ENCODE measurements at places on chromosomes 6 and 20.
A peak's percentile ranks its signal among the peaks of the same experiment; 100 is the strongest.

GRCh38 chr6:129890164-129890563, 29.0 kb upstream of the TMEM244 start:
- DNase-seq, result no peak

DNA sequence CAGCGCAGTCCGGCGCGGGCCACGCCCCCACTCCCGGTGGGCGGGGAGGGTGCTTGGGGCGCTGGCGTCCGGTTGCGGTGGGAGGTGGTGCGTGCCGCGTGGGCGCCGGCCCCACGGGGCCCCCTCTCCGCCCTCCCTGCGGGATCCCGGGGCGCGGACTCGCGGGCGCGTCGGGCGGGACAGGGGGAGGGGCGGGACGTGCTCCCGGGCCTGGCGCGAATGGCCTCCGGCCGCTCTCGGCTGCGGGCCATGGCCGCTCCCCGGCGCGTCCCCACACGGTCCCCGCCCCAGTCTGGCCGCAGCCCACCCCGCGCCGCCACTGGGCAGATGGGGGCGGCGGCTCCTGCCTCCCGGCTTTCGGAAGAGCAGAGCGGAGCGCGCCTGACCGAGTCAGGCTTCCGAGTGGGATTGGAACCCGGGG, 771 bp upstream of the PPP1R3G start:
- DNase-seq, result no peak

- DNase-seq, result no peak
Observed at GRCh38 chr20:38809942-38810341, 4.4 kb downstream of the PPP1R16B start.

GRCh38 chr6:163661272-163661671, 246.8 kb downstream of the QKI start:
- no peak for DNase-seq

GRCh38 chr6:107534571-107535141, 44.7 kb downstream of the SOBP start:
- DNase-seq, result no peak

DNA sequence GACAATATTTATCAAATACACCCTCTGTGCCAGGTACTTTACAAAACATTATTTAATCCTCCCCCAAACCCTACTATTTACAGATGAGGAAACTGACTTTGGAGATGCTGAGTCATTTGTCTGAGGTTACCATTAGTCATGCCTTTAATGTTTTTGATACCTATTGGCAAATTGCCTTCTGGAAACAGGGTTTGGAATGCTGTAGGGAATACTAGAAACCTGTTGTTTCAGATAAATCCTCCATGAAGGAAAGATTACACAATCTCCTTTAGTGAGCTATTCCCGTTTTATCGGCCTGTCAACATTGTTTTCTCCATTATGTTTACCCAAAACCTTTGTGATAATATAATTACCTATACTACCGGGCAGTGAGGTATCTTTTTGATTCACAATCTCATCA, 93.6 kb upstream of the ADGRF1 start:
- DNase-seq, result peak; percentile 34

GRCh38 chr20:3864518-3864917, 17.9 kb downstream of the MAVS start:
- DNase-seq, result no peak

GRCh38 chr20:63152322-63153253, 63.3 kb downstream of the YTHDF1 start:
- DNase-seq, result no peak

GRCh38 chr6:166313255-166314070, 5.3 kb upstream of the PRR18 start:
- peak; percentile 4 for DNase-seq

- no peak for DNase-seq
Observed at GRCh38 chr20:45959956-45960630, 11.9 kb downstream of the ZNF335 start.

DNA sequence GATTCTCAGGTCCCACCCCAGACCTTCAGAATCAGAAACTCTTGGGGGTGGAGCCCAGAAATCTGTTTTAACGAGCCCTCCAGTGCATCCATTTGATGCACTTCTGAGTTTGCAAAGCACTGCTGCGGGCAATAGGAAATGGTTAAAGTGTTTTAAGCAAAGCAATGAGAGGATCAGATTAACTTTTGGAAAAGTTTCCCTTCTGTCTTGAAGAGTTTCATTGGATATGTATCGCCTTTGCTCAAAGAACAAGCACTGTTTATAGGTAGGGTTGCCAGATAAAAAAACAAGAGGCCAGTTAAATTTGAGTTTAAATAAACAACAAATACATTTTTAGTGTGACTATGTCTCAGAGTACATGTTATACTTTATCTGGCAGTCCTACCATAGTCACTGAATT, 226.0 kb downstream of the BMP7 start:
- no peak for DNase-seq

DNA sequence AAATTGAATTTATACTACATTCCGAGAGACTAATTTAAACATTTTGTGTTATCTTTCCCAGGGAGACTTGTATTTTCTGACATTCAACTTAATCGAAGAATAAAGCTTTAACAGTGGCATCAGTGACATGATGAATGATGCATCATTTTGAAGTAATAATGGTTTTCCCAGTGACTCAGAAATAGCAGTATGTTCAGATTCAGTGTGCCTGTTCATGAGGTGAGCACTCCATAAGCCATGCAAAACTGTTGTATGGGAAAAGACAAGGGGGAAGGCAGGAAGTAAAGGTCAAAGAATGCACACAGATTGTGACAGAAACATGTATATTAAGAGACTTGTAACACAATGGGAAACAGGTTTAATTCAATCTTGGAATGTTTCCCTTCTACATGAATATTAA, 1348.2 kb upstream of the GJE1 start:
- DNase-seq, result no peak

DNA sequence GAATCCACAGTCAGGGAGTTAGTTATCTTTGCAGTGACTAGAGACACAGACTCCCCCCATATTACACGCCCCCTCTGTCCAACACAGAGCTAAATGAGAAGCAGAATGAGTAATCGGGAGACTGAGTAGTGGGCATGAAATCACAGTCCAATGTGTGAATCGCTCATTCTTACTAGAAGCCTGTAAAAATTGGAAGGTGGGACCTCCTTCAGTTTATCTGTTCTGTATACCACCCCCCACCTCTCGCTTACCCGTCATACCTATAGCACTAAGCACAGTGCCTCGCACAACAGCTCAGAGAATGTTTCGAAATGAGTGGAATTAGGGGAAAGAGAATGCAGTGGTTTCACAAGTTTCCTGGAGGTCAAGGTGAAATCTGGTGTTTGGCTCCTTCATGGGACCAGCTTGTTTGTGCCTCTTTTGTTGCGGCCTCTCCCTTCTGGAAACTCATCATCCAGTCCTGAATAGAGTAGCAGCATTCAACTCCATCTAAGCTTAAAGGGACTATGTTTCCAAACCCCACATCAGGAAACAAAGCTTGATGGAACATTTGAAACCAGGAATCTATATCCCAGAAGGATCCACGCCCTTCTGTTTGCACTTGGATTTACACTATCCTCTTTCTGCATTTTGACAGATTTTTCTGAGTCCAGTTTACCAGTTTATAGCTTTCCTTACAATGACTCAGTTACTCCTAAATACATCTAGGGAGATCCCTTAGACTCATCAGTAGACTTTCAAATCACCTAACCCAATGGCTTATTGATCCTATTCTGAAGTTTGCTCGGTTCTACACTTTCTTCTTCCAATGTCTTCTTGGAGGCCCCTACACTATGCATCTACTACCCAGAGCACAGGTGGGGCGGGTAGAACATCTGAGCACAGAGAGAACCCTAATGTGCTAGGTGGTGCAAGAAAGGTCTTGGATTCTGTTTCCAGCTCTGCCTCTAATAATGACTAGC, 59.2 kb upstream of the PIM1 start:
- no peak for DNase-seq

- DNase-seq, result no peak
Observed at GRCh38 chr6:118712969-118713368, 61.6 kb upstream of the CEP85L start.

- DNase-seq, result no peak
Observed at GRCh38 chr6:35181308-35181932, 32.3 kb upstream of the SCUBE3 start.

DNA sequence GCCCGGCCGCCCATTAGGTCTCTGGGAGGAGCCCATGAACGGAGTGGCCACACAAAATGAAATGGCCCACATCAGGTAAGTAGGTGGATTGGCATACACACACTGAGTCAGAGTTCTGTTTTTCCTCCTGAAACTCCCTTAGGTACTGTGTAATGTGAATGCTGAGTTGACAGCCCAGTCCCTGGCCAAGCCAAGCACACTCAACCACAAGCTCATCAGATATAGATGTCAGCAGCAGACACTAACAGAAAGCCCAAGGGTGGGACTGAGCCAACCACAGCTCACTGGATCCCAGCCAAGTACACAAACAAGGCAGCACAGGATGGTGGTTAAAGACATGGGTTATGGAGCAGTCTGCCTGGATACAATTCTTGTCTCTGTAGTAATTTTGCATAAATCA, 403.4 kb downstream of the GJA1 start:
- no peak for DNase-seq

GRCh38 chr6:38524436-38525145, 115.1 kb downstream of the BTBD9 start:
- no peak for DNase-seq

DNA sequence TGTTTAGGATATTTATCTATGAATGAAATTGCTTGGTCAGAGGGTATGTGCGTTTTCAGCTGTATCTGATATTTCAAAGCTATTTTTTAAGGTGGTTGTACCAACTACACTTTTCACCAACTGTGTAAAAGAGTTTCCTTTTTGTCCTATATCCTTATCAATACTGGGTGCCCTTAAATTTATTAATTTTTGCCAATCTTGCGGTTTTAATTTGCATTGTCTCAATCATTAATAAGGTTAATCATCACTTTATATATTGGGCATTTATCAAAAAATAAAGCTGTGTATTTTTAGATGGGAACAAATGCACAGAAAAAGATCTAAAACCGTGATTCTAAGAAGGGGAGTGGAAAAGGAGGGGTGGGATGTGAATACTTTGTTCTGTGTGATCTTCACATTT, 66.7 kb upstream of the SALL4 start:
- no peak for DNase-seq

- DNase-seq, result no peak
Observed at GRCh38 chr20:21809961-21810523, 104.6 kb downstream of the PAX1 start.

DNA sequence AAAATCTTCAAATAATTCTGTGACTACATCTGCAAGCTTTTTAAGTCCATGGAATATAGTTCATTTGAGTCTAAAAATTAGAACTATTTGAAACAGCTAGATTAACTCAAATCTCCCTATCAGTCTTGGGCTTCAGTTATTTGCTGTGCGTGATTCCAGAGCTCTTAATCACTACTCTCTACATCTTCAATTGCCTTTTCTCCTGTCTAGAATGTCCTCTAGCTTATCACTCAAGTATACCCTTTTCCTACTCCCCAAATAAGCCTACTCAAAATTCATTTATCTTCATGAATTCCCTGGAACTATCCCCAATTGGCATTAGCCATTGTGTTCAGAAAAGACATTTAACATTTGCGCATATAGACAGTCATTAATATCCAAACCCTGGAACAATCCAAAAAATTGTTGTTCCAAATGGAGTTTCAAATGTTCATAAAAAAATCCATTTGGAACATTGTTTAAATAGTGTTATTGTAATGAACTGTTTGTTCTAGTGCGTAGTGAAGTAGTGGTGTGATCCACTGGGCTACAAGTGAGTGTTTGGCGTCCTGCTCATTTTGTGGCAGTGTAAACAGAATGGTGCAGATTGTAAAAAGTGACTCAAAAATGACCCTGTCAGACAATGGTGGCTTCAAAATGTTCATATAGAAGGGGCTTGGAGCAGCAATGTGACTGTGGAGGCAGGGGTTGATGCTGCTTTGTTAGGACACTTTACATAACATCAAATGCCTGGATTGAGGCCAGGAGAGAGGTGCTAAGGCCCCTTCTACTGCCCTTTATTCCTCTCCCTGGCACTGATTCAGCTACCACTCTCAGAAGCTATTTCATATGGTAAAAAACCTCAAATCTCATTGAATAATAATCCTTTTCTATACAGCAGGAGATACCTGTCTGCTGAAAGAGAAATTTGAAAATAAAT, 122.3 kb downstream of the KIF6 start:
- peak; percentile 37 for DNase-seq

DNA sequence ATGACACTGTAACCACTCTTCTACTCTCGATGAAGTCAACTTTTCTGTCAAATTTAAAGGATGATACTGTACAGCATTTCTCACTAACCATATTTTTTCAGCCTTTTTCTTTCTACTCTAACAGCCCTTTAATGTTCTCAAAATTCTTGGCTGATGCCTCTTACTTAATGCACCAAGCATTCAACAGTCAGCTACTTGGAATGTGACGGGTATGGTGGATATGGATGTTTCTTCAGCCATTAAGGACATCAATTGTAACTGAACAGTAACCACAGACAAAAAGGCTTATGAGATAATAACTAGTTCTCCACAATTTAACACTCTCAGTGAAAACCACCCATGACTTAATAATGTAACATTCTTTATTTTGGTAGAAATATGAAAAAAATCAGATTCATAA, 467.2 kb upstream of the ZNF337 start:
- no peak for DNase-seq

- DNase-seq, result no peak
Observed at GRCh38 chr6:26330859-26331217, 34.2 kb upstream of the BTN3A2 start.

DNA sequence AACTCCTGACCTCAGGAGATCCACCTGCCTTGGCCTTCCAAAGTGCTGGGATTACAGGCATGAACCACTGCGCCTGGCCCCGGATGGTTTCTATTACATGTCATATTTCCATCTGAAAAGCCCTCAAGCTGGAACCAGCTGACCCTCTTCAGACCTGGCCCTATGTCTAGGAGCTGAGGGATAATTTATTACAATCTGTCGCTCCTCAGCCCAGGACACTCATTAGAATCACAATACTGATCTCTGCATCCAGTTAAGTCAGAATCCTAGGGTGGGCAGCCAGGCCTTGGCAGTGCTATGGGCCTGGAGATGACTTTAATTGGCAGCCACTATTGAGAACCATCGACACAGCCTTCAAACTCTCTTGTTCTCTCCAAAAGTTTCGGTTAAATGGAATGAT, 162.6 kb upstream of the SNX9 start:
- no peak for DNase-seq

GRCh38 chr6:149252622-149253021, 64.9 kb upstream of the TAB2 start:
- DNase-seq, result no peak

DNA sequence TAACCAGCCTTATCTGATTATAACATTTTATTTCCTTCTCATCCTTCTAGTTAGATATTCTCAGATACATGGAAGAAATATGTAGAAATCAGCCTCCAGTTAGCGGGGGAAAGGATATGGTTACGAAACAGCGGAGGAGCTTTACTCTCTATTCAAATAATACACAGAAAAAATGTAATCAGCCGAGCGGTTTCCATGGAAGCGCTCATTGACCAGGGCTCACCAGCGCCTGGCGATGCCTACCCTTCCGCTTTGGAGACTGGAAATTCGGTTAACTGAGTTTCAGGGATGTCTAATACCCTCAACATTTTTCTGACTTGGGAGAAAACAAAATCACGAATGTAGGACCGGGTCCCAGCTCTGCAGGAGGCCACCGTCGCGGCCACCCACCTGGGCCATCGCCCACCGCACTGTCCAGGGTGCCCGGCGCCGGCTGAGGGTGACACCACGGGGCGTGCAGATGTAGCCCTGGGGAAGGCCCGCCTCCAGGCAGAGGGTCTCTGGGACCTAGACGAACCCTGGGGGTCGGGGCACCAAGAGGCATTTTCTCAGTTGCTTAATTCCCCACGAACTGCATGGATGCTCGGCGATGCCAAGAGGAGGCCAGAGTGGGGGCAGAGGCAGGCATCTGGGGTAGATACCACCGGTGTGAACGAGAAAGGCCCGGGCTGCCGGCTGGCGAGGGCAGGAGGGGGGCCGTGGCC, 1.7 kb downstream of the PRR18 start:
- DNase-seq, result no peak

Measured in COR-L47 (cell line).